ENCODE measurements at places on chromosomes 12 and 14. TPM values are rescaled to one million over a fixed set of nuclear protein-coding genes. Genes with fewer than 3 reads are reported as not detected.

- DNase-seq: no peak
Observed at GRCh38 chr12:25623816-25624215, 70.7 kb upstream of the LMNTD1 start.

GRCh38 chr12:2129076-2129475, 76.3 kb downstream of the CACNA1C start:
- DNase-seq: no peak

GRCh38 chr12:93925585-93926205, 222.7 kb upstream of the PLXNC1 start:
- DNase-seq: no peak

DNA sequence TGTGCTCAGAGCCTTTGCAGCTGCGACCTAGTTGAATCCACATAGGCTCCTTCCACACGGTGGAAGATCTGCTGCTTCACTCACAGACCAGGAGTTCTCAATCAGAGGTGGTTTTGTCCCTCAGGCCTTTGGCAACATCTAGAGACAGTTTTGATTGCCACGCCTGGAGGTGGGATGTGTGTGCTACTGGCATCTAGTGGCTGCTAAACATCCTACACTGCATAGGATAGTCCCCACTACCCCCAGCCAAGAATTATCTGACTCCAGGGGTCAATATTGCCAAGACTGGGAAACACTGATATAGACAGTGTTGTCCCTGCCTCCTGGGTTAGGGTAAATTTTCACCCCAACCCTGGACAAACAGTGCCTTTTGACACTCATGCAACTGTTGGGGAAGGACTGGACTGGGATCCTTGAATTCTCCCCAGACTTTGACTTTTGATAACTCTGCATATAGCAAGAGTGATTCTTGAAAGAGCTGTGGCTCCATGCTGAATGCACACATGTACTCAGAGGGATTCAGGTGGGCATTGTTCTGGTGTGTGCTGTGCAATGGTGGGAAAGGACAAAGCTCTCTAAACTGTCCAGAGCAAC, 39.8 kb downstream of the BAZ2A start:
- peak; percentile 36 for DNase-seq

GRCh38 chr12:13242936-13243335, 46.4 kb downstream of the EMP1 start:
- DNase-seq: no peak

SERPINA3 gene
- not detected for total RNA-seq

Data from activated CD4-positive, alpha-beta T cell treated with anti-CD3 and anti-CD28 coated beads, Interleukin-2, amount 10 ng/mL, durations not matched to agents 7 days and 5 days (primary cell).